Stomach (tissue), 19 donors: ENCODE measurements at places on chromosomes 16 and 17. TPM values are rescaled to one million over a fixed set of nuclear protein-coding genes. Genes with fewer than 3 reads are reported as not detected.
A peak's percentile ranks its signal among the peaks of the same experiment; 100 is the strongest.

The SMIM36 gene
- total RNA-seq: not detected

DNA sequence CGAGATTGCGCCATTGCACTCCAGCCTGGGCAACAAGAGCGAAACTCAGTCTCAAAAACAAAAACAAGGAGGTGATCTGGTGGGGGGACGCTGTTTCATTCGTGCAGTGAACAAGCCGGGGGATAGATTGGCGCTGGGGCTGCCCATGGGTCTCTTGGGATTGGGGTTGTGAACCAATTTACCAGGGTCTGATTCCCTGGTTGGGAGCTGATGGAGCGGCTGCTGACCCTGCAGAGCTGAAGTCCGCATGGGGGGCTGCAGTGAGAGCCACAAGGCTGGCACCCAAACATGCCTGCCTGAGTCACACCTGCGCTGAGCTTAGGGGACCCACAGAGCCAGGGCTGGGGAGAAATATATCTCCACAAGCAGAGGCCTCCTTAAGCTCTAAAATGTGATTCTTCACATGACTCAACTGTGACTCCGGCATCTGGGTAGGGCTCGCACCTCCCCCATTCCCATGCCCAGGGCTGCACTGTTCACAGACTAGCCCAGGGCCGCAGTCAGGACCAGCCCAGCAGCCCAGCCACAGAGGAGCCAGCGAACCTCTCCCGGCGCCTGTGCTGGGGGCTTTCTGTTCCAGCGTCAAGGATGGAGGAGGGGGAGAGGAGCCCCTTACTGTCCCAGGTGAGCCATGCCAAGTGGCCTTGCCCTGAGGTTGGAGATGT lies 5.0 kb downstream of the TSPAN10 start:
- DNase-seq: no peak

DNA sequence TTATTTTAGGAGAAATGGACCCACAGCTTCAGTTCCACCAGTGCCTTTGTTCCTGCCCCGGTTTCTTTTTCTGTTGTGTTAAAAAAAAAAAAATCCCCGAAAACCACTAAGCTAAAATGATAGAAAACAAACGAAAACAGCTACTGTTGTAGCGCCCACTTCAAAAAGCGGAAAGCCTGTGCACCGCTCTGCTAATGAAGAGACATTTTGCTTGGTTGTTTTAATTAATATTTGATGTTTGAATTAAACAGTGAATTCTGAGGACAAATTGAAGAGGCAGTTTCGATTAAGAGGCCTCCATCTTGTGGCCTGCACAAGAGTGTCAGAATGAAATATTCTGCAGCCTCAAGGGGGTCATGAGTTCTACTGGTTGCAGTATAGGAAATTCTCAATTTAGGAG lies 186.7 kb downstream of the RPTOR start:
- no peak for DNase-seq

DNA sequence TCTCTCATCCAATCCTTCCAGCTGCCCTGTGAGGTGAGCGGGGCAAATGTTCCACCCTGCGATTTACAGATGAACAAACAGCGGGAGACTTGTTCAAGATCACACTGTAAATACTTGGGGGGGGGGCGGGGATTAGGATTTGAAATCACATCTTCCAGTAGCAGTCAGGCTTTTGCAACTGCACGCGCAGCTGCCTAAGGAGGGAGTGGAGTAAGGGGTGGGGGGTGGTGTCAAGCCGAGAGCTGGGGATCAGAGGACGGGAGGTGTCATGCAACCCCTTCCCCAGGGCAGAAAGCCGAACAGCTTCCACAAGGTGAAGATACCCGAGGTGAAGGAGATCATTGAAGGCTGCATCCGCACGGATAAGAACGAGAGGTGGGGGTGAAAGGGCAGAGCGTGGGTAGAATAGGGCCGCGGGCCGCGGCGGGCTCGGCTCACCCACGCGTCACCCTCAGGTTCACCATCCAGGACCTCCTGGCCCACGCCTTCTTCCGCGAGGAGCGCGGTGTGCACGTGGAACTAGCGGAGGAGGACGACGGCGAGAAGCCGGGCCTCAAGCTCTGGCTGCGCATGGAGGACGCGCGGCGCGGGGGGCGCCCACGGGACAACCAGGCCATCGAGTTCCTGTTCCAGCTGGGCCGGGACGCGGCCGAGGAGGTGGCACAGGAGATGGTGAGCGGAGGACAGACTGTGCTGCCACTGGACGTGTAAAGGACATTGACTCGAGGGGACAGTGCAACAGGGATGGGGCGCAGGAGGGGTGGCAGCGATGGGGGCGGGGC lies 4.6 kb downstream of the WNK4 start:
- no peak for DNase-seq

- DNase-seq: no peak
These were observed 217.7 kb downstream of the CCDC182 start for GRCh38 chr17:57527221-57528057.

GRCh38 chr17:65278050-65278819 lies 141.1 kb downstream of the RGS9 start:
- peak; percentile 79 for DNase-seq

The FAM117A gene
- total RNA-seq: 6.7 TPM

The SLC16A11 gene
- total RNA-seq: not detected

The TK1 gene
- total RNA-seq: 11.9 TPM
